Stimulated activated CD8-positive, alpha-beta memory T cell treated with anti-CD3 and anti-CD28 coated beads, Interleukin-7, amount 100 ng/mL, for 4 hours (primary cell): ENCODE measurements at places on chromosomes 6 and 20.

DNA sequence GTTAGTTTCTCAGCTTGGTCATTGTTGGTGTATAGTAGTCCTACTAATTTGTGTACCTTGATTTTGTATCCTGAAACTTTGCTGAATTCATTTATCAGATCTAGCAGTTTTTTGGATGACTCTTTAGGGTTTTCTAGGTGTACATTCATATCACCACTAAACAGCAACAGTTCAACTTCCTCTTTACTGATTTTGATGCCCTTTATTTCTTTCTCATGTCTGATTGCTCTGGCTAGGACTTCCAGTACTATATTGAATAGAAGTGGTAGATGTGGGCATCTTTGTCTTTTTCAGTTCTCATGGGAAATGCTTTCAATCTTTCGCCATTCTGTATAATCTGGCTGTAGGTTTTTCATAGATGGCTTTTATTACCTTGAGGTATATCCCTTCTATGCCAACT, 61.3 kb upstream of the HEY2 start:
- DNase-seq: no peak

DNA sequence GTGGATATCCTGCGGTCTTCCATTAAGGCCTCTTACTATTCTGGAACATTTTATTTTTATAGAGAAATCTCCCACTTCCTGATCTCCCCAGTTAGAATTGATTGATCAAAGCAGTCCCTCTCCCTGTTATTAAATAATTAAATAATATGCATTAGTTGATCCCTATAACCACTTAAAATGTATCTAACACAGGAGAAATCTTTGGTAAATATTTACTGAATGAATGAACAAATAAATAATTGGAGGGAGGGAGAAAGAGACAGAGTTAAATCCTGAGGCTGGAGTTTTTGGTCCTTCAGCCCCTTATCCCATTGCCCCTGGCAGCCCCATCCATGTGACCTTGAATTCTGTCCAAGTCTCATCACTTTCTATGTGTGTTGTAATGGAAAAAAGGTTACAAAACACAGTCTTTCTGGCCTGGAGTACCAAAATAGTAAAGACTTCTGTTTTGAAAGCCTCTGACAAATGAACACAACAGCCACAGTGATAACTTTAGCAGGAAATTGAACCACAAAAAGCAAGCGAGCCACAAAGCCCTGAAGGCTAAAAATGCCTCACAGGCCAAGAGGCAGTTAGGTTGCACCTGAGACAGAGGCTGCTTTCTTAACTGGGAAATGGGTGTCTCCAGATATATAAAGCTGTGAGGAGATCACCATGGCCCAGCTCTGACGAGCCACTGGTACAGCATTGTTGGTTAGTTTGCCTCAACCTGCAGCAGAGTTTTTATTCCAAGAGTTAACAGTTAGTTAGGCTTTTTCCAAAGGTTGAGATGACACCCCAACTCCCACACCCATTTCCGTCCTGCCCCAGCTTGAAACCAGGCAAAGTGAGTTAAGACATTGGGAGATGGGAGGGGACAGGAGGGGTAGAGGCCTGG, 11.3 kb downstream of the NT5E start:
- DNase-seq: peak; percentile 35

DNA sequence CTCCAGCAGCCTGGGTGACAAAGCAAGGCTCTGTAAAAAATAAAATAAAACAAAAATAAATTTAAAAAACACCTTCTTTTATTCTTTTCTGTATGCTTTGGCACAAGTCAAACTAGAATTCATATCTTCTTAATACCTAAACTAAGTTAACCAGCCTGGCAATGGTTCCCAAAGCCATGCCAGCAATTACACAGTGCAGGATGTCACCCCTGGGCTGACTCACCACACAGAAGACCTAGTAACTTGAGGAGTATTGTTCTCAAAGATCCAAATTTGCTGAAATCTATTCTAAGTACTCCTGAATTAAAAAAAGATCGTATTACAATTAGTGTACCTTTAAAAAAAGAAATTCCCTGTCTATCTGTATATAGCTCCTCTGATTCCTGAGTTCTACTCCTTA, 162.7 kb upstream of the SGK1 start:
- no peak for DNase-seq

- DNase-seq: no peak
These were observed 108.8 kb upstream of the PREP start for GRCh38 chr6:105511639-105512038.

DNA sequence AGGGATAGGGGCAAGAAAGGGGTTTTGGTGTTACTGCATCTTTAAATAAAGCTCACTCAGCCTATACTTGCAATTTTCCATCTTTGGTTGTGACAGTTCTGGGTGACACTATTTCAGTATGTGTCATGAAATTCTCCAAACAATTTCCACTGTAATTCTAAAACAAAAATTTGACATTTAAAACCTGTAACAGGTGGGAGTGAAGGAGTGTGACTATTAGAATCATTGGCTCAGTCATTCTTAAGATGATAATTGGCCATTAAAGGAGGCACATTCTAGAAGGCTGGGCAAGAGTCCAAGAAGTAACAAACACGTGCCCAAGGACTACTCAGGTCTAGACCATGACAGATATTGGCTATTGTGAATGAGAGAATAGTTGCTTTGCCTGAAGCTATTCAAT, 153.3 kb upstream of the ARG1 start:
- DNase-seq: no peak

- DNase-seq: no peak
These were observed 58.6 kb downstream of the TOX2 start for GRCh38 chr20:43973231-43973630.

DNA sequence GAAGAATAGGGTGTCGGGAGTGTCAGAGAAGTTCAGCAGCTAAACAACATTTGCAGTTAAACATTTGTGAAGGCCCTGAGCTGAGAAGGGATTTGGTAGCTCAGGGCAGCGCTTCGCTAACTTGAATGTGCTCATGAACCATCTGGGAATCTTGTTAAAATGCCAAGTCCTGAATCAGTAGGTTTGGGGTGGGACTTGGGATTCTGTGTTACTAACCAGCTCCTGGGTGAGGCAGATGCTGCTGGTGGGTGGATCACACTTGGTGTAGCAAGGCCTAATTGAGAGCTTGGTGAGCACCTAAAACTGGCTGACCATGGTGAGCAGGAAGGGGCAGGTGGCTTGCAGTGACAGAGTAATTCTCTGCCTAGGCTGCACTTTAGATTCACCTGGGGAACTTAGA, 5.9 kb downstream of the PTPRA start:
- DNase-seq: no peak

DNA sequence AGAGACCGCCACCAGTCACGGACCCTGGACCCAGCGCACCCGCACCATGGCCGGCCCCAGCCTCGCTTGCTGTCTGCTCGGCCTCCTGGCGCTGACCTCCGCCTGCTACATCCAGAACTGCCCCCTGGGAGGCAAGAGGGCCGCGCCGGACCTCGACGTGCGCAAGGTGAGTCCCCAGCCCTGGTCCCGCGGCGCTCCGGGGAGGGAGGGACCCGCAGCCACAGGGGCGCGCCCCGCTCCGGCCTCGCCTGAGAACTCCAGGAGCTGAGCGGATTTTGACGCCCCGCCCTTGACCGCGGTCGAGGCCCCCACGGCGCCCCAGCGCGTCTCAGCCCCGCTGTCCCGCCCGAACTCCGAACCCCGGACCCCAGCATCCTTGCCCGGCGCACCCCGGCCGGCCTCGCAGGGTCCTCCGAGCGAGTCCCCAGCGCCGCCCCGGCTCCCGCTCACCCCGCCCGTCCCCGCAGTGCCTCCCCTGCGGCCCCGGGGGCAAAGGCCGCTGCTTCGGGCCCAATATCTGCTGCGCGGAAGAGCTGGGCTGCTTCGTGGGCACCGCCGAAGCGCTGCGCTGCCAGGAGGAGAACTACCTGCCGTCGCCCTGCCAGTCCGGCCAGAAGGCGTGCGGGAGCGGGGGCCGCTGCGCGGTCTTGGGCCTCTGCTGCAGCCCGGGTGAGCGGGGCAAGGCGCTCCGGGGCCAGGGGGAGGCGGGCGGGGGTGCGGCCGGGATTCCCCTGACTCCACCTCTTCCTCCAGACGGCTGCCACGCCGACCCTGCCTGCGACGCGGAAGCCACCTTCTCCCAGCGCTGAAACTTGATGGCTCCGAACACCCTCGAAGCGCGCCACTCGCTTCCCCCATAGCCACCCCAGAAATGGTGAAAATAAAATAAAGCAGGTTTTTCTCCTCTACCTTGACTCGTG, at the start of gene OXT:
Gene OXT, plus strand, starts transcription at position 11 of the 920 bp plus-strand sequence. Its CDS starts 36 bp downstream, at position 47.
- DNase-seq: peak; percentile 69

- DNase-seq: no peak
These were observed 17.2 kb upstream of the LRRN4 start for GRCh38 chr20:6070829-6071695.

GRCh38 chr20:20188647-20189046, 136.3 kb downstream of the CFAP61 start:
- no peak for DNase-seq

- no peak for DNase-seq
These were observed 74.5 kb upstream of the SRSF6 start for GRCh38 chr20:43383026-43383795.

DNA sequence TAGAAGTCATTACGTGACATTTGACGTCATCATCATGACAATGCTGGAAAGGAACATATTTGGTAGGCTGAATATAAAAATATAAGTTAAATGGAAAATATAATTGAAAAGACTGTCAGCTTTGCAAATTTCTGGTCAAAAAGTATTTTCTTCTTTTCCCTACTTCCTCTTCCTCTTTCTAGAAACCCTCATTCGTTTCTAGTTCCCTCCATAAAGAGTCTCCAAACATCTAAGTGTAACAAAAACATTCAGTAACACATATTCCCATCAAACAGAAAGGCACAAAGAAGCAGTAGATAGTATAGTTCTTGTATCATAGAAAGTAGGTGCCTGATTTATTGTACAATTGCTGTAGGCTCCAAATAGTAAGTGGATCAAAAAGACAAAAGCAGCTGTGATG, 150.8 kb upstream of the FAM83B start:
- no peak for DNase-seq

DNA sequence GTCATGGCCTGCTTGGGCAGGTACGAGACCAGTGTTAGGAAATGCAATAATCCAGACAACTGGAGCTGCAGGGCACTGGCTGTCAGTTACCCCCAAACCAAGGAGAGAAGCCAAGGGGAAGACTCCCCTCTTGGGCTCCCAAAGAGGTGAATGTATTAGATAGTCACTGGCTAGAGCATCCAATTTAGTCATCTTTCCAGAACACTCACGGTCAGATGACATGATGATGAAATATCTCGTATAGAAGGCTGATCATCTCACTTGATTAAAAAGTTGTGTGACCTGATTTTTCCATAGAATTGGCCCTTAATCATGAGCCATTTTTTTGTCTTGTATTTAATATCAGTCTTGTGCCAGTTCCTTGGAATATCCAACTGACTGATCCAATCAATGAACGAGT, 40.7 kb downstream of the SLC22A3 start:
- no peak for DNase-seq

- no peak for DNase-seq
These were observed 82.7 kb downstream of the FARS2 start for GRCh38 chr6:5343998-5344397.

DNA sequence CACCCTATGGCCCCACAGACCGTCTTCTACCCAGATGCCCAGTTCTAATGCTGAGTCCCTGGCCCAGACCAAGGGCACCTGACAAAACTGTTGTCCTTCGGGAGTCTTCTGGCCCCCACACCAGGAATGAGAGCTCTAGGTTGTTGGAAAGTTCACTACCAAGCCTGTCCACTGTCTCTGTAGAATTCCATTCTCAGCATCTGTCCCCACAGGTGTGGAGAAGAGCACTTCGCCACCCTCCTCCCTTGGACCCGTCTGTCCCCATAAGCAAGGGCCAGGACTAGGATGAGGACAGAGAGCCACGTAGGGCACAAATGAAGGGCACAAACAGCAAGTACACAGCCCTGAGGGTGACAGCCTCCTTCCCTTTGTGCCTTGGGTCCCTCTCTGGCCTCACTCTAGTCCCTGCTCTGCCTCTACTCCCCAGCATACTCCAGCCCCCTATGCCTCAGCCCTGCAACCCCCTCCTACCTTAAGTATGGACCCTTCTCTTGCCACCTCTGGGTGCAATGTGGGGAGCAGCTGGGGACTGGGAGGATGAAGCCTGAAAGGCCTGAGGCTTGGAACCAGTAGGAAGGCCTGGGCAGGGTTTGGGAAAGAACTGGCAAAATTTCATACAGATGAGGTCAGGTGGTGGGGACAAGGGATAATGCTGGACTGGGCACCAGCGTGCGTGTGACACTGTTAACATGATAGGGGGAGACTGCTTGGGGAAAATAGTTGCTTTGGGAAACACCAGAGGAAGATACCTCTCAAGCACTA, 4.3 kb downstream of the LZTS3 start:
- no peak for DNase-seq

- no peak for DNase-seq
These were observed 93.7 kb downstream of the TULP4 start for GRCh38 chr6:158405933-158406332.

DNA sequence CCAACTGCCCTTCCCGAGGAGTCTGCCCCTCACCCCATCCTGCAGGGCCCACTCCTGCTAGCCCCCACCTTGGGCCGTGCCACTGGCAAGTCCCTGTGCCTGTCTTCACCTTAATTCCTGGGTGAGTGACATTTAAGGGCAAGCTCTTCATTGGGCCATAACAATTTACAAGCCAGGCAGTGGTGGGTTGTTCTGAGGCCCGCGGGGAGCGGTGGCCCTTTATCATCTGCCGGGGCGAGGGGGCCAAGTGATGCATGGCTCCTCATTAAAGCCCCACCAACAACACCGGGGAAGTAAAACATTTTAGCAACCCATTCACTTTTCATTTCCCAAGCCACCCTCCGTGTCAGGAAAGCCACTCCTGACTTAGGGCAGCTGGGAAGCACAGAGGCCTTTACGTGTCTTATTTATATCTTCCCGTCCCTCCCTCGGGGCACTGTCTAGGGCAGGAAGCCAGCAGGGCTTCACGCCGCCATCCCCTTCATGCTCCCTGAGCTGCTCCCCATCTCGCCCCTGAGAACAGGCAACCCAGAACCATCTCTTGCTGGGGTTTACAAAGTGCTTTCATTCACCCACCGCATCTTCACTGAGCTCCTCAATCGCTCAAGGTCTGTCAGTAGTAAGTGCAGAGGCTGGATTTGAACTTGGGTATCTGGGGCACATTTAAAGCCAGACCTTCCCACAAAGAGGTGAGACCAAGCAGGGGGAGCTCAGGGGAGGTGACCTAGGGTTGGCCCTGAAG, 55.5 kb upstream of the CCDC167 start:
- DNase-seq: no peak

- DNase-seq: no peak
These were observed 30.7 kb downstream of the CDK19 start for GRCh38 chr6:110784610-110784979.

DNA sequence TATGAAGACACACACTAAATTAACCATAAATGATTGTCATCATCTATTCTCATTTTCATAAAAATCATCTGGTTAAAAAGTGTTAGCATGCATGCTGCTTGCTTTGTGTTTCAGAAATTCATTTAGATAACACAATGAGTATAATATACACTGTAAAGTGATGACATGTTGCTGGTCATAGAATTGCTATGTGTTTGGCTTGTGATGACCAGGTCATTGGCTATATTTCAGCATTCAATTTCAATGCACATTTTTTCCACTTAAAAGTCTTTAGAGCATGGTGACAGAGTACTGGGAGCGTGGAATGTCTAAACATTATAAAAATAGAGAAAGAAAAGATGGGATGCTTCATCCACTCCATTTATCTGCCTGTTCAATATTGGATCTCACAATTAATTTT, 1291.1 kb upstream of the MAP3K7 start:
- no peak for DNase-seq

GRCh38 chr6:41262401-41262800, 24.1 kb downstream of the TREM1 start:
- no peak for DNase-seq

- no peak for DNase-seq
These were observed 275.4 kb downstream of the PHF3 start for GRCh38 chr6:63910863-63911551.

- no peak for DNase-seq
These were observed 1.8 kb downstream of the ECHDC1 start for GRCh38 chr6:127341471-127342202.

GRCh38 chr6:131038597-131039344, 24.3 kb downstream of the EPB41L2 start:
- DNase-seq: no peak
